ENCODE measurements at places on chromosomes 13 and 19. TPM values are rescaled to one million over a fixed set of nuclear protein-coding genes. Genes with fewer than 3 reads are reported as not detected.

DNA sequence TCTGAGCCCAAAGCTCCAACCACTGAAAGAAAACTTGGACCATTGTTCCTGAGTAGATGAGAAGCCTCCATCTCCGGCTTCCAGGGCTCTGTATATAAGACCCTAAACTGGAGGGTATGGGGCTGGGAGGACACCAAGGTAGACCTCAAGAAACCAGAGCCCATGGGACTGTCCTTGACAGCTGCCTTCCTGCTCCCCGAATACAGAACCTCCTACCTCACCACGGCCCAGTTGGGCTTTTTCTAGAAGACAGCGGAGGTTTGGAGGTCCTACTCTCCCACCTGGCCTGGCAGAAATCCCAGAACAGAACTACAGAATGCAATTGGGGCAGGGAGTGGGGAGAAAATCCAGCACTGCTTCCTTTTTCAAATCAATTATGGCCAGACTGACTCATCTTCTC, 177.3 kb upstream of the ZNF507 start:
- DNase-seq, result no peak

DNA sequence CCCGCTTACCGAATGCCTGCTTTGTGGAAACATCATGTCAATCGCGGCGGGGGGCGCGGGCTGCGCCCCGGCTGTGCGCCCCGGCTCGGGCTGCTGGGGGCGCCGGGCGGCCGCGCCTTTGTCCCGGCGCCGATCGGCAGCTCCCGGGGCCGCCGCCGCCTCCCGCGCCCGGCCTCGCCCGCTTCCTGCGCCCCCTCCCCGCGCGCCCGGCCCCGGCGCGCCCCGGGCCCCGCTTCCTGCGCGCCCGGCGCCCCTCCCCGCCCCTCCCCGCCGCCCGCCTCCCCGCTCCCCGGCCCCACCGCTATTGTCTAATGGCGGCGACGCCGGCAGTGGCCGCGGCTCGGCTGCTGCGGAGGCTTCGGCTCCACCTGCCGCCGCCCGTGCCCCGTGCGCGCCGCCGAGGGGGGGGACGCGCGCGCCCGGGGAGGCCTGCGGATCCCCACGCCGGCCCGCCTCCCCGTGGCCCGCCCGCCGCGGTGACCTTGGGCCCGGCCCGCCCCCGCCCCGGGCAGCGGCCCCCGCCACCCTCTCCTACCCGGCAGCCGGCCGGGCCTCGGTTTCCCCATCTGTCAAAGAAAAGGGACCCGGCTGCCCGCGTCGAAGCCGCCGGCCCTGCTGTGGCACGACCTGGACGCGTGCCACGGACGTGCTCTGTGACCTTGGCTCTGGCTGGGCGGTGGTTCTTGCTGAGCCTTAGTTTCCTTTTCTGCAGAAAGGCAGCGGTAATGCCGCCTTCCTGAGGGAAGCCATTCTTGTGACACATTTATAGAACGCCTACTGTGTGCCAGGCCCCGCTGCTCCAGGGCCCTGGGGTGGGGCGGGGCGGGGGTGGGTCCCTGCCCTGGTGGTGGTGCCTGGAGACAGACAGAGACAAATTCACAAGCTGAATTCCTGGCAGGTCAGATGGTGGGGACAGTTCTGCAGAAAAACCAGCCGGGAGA, at the start of gene TLE5:
Gene TLE5 (minus strand): TSS at position 331 of the 941 bp plus-strand sequence. CDS start 295 bp downstream, at position 36.
- DNase-seq, result peak; percentile 83

DNA sequence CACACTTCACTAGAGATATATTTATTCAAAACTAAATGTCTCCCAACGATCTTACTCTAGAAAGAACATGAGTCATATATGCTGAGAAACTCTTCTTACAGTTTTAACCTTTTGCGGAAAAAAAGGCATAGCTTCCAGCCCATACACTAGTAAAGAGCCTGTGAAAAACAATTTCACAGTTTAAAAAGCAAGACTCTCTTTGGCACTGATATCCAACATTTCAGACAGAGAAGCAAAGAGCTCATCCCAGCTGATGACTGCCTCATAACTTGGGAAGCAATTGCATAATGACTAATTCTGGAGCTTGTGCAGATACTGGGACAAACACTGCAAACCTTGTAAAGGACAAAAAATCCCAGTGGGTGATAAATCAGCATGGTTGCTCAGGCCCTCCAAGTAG, 88.0 kb downstream of the ENOX1 start:
- no peak for DNase-seq

Gene DHDH
- 1.7 TPM for total RNA-seq

Gene IZUMO4
- total RNA-seq, result 17.7 TPM

Gene HNRNPA1L2
- total RNA-seq, result 12.9 TPM

Gene KCTD12
- total RNA-seq, result 6.5 TPM

- no peak for DNase-seq
These were observed 9.9 kb upstream of the ZNF536 start for GRCh38 chr19:30362156-30362754.

GRCh38 chr13:62210951-62211350, 795.3 kb upstream of the PCDH20 start:
- no peak for DNase-seq

Gene C1QTNF9
- not detected for total RNA-seq

Gene ZNF223
- total RNA-seq, result 3.3 TPM

Gene CYP2A7
- total RNA-seq, result not detected

Gene S1PR5
- 3.3 TPM for total RNA-seq

GRCh38 chr19:49889038-49889686, 7.5 kb downstream of the IL4I1 start:
- no peak for DNase-seq

- DNase-seq, result peak; percentile 42
These were observed 736 bp downstream of the GPI start for GRCh38 chr19:34365463-34366401.

DNA sequence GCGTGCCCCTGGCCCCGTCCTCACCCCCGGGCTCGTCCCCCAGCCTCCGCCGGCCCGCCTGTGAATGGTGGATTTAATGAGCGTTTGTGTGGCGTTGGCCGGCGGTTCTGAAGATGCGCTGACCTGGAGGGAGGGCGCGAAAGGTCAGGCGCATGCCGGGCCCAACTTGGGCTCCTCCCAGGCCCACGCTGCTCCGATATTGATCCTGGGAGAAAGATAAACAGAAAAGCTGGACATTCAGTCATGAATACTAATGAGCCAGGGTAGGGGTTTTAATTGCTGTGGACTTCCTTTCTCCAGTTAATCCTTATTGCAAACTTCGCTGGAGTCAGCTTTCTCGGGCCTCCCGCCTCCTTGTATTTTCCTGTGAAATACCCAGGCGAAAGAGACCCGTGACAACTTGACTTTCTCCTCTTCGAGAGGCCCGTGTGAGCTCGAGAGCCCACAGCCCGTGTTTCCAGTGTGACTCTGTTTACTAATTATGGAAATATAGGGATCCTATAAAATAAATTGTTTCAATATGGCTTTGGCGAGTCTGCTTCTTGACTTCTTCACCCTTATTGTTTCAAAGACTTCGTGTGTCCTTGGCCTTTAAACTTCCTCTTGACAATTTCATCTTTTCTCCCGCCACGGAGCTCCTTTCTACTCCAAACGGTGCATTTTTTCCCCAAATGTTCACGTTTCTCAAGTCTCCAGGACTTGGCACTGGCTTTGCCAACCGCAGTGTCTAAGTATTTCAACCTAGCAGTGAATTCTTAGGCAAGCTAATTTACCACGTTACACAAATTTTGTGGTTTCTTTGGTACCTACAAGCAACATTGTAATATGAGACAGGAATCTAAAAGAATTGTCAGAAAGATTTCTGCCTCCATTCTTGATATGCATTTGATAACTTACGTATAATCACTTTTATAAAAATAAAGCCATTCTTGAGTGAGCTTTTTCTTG, 10.5 kb downstream of the ZIC2 start:
- DNase-seq, result no peak

- DNase-seq, result no peak
These were observed 2.4 kb downstream of the KANK2 start for GRCh38 chr19:11194656-11195558.

- DNase-seq, result no peak
These were observed 59.6 kb downstream of the PDS5B start for GRCh38 chr13:32645854-32646253.

GRCh38 chr13:55000043-55000442, 1971.4 kb downstream of the OLFM4 start:
- no peak for DNase-seq

- no peak for DNase-seq
These were observed 216.7 kb downstream of the ATP8A2 start for GRCh38 chr13:25588336-25589060.

DNA sequence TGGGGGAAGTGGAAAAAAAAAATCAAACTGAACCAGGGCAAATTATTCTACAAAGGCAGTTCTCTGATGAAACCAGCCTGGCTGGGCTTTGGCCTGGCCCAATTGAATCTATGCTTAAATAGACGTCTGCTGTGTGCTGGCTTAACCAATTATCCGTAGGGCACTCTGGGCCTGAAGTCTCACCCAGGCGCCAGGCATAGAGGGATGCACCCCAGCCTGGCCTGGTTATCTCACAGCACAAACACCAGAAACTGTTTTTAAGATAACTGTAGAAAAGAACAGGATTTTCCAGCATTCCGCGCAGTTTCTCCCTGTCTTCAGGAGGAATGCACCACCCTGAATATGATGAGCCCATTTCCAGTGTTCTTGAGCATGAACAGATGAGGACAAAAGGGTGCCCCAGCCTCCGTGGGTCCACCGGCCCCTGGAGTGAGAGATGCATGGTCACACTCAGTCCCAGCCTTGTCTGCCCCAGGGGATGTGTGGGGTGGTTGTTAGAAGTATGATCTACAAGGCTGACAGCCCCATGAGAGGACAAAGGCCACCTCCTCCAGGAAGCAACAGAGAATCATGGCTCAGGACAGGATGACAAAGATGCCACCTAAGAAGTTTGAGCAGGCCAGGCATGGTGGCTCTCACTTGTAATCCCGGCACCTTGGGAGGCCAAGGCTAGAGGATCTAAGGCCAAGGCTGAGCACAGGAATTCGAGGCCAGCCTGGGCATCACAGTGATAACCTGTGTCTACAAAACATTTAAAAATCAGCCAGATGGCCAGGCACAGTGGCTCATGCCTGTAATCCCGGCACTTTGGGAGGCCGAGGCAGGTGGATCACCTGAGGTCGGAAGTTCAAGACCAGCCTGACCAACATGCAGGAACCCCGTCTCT, 50.2 kb downstream of the PEPD start:
- no peak for DNase-seq

- DNase-seq, result no peak
These were observed 18.5 kb upstream of the C19orf33 start for GRCh38 chr19:38285567-38285966.

- DNase-seq, result no peak
These were observed 59.5 kb downstream of the PCCA start for GRCh38 chr13:100148422-100148821.

Gene ABHD13
- 10.1 TPM for total RNA-seq

DNA sequence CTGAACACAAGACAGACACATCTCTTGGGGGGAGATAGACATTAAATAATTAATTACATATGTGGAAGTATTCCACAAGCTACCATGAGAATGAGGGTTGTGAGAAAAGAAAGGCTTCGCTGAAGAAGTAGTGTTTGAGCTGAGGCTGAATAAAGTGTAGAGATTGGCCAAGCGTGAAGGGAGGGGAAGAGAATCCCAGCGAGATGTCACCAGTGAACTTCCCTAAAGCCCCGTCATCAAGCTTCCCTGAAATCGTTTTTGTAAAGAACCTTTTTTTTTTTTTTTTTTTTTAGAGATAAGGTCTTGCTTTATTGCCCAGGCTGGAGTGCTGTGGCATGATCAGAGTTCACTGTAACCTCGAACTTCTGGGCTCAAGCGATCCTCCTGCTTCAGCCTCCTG, 235.2 kb downstream of the KCNRG start:
- DNase-seq, result no peak

- DNase-seq, result no peak
These were observed 26.0 kb upstream of the KBTBD7 start for GRCh38 chr13:41220401-41220800.

DNA sequence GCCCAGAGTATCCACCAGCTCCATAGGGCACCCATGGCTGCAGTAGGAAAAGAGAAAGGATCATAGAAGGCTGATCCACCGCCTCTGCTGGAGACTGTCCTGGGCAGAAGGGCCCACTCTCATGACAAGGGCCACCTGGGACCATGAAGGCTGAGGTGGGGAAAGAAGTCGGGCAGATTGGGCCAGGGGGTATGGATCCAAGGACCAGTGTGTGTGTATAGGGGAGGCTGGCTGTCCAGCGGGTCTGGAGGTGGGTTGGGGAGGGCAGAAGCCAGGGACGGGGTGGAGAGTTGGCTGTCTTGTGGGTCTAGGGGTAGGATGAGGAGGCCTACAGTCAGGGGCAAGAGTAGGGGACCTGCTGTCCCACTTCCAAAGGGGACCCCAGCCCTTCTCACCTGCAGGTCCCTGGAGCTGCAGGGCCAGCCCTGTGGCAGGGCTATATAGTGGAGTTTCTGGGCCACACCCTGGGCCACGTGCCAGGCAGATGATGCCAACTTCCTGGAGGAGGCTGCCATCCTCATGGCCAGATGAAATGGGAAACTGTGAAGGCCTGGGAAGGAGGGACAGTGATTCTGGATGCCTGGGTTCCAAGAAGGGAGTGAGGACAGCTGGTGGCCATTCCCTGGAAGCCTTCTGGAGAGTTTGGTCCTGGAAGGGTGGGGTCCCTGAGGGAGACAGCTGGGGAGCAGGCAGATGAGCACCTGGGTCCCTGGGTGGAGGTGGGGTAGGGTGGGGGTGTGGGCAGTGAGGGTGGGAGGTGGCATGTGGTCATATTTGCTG, at the start of gene FCGBP:
Gene FCGBP (minus strand): TSS at position 51 of the 780 bp plus-strand sequence.
- peak; percentile 26 for DNase-seq

DNA sequence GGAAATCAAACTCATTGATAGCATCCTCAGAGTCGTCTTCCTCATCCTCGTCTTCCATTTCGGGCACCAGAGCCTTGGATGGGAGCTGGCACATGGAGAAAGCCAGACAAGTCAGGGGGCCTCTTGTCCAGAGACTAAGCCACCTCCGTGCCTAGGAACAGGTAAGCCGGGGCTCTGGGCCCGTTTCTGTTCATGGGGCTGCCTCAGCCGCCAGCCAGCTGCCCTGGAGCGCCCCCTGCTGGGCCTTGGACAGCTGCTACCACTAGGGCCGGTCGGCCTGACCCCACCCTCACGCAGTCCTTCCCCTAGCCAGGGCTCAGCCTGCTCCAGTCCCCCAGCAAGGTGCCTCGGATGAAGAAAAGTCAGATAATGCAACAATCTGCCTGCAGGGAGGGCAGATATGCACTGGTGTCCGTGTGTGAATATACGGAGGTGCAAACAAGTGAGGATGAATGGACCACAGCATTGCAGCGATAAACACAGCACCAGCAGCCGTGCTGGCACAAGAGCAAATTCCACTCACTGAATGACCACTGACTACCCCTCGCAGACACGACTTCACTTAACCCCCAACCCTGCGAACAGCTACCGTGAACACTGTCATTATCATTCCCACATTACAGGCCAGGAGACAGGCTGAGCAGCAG, 11.9 kb upstream of the PRKD2 start:
- peak; percentile 92 for DNase-seq

DNA sequence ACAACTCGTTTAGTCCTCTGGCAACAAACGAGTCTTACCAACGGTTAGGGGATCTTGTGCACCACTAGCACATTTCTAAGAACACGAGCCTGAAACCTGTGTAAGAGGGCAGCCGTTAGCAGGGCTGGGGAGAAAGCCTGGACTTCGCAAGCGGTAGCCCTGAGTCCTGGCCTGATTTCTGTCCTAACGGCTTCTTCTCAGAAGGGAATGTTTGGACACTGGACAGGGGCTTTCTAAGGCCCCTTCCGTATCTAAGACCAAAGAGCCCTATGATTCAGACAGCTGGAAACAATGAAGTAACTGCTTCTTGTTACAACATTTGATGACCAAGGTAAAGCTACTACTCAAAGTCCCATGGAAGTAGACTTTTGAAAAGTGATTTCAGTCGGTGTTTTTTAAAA, 2.2 kb downstream of the ANKRD10 start:
- DNase-seq, result no peak

All from activated naive CD8-positive, alpha-beta T cell treated with anti-CD3 and anti-CD28 coated beads, Interleukin-2, amount 10 ng/mL, durations not matched to agents 7 days and 5 days (primary cell).